ENCODE measurements at places on chromosomes 7 and 10.

GRCh38 chr7:41375582-41375981 lies 327.3 kb downstream of the INHBA start:
- no peak for DNase-seq

DNA sequence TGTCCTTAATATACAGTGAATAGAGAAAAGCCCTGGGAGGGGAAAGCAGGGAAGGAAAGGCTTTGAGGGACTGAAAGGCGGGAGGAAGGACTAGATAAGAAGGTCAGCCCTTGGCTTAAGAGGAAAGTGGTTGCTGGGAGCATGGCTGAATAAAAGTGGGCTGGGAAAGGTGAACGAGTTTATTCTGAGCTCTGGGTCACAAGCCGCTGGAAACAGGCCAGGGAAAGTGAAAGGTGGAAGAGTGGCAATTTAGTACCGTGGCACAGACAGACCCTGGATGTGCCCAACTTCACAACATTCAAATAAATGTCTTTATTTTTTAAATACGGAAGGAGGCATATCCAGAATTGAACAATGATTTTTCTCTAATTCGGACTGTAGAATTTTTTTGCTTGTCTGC lies 39.7 kb downstream of the TAC1 start:
- DNase-seq = no peak

- DNase-seq = no peak
Observed at GRCh38 chr7:87171282-87171934, 19.2 kb downstream of the DMTF1 start.

- no peak for DNase-seq
Observed at GRCh38 chr7:140348161-140348849, 50.0 kb downstream of the SLC37A3 start.

- peak; percentile 27 for DNase-seq
Observed at GRCh38 chr10:12902851-12903358, 98.6 kb downstream of the CCDC3 start.

DNA sequence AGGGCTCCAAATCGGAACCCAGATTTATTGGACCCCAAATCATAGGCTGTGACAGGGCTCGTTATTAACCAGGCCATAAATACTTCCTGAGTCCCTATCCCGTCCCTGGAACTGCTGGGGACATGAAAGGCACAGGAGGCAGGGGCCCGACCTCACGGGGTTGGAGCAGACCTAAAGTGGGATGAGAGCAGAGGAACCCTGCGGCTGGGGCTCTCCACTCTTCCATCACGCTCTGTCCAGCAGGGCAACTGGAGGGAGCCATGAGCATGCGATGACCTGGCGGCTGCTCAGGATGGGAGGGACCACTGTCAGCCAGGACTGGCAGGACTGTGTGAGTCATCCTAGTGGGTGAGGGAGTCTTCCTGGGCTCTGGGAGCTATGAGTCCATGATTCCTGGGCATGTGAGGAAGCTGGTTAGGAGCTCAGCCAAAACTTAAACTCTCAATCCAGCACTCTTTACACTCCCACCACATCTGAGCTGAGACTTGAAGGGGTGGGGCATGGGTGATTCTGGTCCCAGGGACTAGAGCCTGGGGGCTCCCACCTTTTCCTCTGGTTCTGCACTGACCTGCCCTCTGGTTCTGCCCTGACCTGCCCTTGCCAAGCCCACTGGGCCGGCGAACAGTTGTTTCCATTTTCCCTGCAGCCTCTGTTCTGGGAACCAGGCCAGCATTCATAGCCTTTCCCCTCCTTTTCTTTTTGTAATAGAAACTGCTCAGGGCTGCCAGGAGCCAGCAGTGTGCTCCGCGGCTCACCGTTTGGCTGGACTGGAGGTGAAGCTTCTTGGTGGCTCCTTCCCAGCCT lies 47.1 kb downstream of the SYPL1 start:
- DNase-seq = no peak

DNA sequence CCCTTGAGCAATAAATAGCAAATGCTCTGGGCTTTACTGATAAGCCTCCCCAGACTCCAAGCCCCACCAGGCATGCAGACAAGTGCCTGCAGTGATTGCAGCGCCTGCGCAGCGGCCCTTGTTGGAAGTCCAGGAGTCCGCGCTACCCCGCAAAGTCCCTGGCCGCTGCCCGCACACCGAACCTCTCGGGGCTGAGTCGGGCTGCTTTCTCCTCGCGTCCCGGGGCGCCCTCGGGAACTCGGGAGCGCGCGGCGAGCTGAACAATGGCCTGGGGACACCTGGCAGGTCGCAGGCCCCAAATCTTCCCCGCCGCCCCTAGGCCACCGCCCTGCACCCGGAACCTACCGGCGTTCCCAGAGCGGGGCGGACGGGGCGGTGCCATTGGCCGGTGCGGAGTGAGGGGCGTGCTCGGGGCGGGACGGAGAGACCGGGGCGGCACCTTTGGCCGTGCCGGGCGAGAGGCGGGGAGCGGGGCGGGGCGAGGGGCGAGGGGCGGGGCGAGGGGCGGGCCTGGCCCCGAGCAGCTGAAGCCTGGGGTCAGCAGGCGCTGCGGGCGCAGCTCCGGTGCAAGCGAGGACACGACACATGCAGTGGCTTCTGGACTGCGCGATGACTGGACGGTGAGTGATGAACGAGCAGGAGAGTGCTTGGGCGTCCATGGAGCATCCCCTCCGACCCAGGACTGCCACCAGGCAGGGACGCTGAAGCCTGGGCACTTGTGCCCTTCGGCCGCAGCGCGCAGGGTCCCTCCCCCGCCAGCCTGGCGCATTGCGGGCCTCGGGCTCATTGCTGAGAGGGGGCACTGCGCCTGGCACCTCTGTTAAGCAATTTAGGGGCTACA lies at the start of gene RASSF4:
TSS of gene RASSF4 (plus strand) at position 556 of the 841 bp plus-strand sequence. CDS start 10,401 bp downstream, outside the sequence.
- peak; percentile 68 for DNase-seq

DNA sequence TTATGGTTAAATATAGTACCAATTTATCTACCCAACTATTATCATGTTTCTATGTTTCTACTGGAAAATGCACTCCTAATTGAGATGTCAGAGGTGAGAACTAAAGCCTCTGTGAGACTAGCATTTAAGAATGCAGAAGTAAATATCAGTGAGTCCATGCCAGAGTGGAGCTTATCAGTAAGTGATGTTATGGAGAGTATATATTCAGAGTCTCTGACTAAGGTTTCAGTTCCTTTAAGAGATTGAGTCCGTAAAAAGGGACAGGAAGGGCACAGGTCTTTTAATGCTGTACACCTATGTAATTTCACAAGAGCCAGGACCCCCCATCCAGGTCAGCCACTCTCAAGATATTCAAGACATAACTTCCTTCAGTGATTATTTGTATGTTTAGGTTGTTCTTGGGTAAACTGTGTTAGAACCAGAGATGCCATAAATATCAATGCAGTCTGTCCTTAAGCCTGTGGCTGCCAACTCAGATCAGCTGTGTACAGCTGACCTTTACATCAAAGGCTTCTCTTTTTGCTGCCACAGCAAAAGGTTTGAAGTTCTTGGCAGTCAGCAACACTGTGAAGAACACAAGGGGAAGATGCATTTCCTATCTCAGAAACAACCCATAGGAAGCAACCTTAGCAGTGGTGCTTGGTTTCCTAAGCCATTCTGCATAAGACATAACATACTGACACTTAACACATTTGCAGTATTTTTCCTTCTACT lies 244.8 kb downstream of the BICC1 start:
- no peak for DNase-seq

DNA sequence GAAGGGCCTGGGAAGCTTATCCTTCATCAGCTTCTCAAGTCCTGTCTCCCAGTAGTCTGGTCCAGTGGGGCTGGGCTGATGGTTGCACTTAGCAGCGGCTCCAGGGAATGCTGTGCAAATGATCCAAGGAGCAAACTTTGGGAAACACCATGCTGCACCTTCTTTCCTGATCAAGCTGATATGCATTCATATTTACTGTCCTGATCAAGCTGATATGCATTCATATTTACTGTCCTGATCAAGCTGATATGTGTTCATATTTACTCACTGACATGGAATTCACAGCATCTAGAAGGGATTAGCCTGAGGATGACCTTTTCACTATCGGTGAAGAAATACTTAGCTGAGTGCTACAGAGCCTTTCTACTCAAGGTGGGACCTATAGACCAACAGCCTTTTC lies 330.7 kb downstream of the BMPER start:
- DNase-seq = no peak

GRCh38 chr10:1049425-1049958 lies 573 bp upstream of the IDI1 start:
- DNase-seq = no peak

- DNase-seq = no peak
Observed at GRCh38 chr10:102007796-102008195, 48.2 kb downstream of the ARMH3 start.

- DNase-seq = no peak
Observed at GRCh38 chr10:88499569-88500470, 83.3 kb downstream of the RNLS start.

DNA sequence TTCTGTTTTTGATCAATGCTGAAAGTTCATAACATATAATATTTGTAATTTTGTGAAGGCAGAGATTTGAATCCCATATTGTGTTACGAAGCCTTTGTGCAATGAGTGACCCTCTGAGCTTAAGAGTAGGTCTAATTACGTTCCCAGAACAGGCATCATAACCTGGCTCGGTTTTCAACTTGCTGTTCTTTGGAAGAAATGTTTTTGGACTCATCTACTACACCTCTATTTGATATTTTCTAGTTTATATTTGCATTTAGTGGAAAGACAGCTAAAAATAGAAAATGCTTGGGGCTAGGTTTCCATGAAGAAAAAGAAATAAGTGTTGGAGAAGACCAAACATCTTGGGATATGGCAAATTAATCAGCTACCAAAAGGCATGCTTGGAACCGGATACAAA lies 234.8 kb downstream of the AGMO start:
- DNase-seq = no peak

GRCh38 chr7:99106411-99106810 lies 37.5 kb downstream of the SMURF1 start:
- DNase-seq = no peak

Data from NT2/D1 (cell line).